ENCODE measurements at places on chromosomes 12 and 14.

DNA sequence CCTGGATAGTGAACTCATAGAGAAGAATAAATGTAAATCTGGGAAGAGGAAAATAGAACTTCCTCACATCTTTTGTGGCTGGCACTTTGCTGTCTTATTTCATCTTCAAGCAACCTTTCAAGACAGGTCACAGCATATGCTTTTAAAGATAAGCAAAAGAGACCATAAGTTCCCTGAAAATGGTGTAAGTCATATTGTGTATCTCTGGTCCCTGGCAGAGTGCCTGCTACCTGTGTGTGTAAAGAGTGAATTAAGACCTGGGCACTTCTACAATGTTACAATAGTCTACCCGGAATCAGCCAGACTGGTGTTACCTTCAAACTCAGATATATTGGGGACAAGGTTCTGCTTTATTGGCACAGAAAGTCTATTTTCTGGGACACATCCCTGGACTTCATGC lies 168.8 kb downstream of the SLC2A13 start:
- DNase-seq: no peak

- DNase-seq: peak; percentile 54
These were observed 19.2 kb downstream of the PACS2 start for GRCh38 chr14:105333613-105334364.

DNA sequence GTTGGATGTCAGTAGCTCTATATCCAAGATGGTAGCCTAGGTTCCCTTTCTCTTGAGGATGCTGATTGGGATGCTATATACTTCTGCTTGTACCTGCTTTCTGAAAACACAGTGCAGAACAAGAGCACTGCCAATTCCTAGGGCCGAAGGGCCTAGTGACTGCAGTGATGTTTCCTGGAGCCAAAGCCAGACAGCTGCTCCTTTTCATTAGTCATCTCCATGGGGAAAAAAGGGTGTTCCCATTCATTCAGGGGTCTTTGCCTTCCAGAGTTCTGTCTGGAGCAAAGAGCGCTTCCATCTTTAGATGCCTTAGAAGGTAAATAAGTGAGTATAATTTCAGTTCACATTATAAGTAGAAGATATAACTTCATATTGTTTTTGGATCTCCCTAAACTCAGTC lies 85.5 kb downstream of the PTPRB start:
- DNase-seq: no peak

DNA sequence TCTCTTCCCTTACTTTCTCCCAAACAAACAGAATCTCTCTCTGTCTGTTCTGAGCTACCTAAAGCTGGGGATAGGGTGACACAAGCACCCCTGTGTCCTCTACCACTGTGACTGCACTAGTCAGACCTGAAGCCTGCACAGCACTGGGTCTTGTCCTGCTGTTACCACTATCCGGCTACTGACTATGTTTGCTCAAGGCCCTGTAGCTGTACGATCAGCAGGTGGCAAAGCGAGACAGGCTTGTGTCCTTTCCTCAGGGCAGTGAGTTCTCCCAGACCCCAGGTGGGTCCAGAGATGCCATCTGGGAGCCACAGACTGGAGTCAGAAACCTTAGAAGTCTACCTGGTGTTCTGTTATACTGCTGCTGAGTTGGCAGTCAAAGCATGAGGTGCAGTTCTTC lies 116.4 kb downstream of the NUBPL start:
- no peak for DNase-seq

GRCh38 chr12:128675576-128675975 lies 148.2 kb downstream of the SLC15A4 start:
- DNase-seq: no peak

DNA sequence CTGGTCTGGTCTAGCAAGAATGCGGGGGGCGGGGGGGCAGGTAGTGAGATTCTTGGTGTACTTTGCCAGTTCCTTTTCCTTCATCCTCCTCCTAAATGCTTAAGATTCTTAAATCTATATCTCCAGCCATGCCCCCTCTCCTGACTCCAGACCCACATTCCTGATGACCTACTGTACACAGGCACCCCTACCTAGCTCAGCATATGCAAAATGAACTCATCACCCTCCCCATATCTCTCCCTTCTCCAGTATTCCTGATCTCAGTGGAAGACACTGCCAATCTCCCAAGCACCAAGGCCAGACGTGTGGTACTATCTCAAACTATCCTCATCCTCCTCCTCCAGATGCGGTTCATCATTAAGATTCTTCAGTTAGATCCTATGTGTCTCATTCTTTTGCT lies 215.8 kb downstream of the SPTSSA start:
- no peak for DNase-seq

GRCh38 chr12:106205208-106206069 lies 42.4 kb downstream of the CKAP4 start:
- no peak for DNase-seq

DNA sequence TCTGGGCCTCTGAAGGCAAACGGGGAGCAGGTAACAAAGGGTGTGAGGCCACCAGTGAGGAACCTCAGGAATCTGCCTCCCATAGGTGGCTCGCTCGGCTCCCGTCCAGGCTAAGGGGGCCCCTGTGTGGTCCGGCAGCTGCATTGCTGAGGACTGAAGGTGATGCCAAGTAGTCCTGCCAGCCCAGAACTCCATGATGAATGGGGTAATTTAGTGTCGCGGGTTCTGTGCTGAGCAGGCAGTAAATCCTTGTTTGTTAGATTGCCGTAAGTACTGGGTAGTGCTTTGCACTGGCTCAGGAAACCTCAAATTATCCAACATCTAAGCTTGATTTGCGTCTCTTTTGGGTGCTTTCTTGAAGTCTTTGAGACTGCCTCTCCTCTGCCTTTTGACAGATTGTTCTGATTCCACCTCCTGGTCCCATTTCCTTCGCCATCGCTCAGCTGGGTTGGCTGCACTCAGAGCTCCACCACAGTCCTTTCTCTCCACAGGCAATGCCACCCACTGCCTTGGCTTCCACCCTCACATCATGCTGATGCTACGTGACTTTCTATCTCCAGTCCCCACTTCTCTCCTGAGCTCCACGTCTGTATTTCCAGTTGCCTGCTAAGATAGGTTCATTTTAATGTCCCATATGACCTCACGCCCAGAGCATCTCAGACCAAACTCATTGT lies 392.0 kb downstream of the FUT8 start:
- DNase-seq: no peak

- no peak for DNase-seq
These were observed 3.0 kb downstream of the TNFAIP2 start for GRCh38 chr14:103126088-103126872.

GRCh38 chr14:22070119-22070982 lies 396.7 kb upstream of the OR4E1 start:
- DNase-seq: peak; percentile 35

DNA sequence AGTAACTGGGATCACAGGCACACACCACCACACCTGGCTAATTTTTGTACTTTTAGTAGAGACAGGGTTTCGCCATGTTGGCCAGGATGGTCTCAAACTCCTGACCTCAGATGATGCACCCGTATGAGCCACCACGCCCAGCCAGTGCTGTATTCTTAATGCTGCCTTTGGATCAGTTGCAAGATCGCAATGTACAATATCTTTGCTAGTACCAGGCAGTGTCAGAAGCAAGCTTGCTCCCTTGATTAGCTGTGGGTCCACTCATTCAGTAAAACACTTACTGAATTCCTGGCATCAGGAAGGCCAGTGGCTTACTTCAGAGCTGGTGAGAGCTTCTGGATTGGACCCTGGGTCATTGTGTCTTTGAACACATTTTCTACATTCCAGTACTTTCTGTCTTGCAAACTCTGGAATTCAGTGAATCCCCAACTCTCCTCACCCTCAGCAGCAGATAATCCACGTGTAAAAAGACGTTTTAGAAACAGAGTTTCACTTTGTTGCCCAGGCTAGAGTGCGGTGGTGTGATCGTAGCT lies 1183.7 kb downstream of the AACS start:
- no peak for DNase-seq

DNA sequence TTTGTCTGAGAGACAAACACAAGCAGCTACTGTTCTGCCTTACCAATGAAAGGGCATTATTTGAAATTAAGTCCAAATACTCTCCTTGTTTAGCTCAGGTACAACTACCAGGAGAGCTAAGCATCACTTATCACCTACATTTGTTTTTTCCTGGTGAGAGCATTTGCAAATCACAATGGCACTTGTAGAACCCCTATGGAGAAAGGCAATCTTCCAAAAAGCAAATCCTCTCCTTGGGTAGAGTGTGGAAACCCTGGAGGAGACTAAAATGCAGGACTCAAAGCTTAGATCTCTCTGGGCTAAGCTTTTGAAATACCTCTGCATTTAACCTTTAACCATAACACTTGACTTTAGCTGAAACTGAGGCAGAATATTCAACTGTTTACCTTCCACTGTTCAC lies 20.8 kb downstream of the GTSF1 start:
- DNase-seq: no peak

- no peak for DNase-seq
These were observed 348 bp upstream of the SSTR1 start for GRCh38 chr14:38207377-38207735.

- no peak for DNase-seq
These were observed 5.2 kb downstream of the GPR132 start for GRCh38 chr14:105059925-105060565.

GRCh38 chr12:110742718-110743570 lies at the start of gene PPP1CC:
TSS of gene PPP1CC (minus strand) at chr12:110742891. CDS start at chr12:110742707, 184 bp downstream.
- DNase-seq: peak; percentile 96

DNA sequence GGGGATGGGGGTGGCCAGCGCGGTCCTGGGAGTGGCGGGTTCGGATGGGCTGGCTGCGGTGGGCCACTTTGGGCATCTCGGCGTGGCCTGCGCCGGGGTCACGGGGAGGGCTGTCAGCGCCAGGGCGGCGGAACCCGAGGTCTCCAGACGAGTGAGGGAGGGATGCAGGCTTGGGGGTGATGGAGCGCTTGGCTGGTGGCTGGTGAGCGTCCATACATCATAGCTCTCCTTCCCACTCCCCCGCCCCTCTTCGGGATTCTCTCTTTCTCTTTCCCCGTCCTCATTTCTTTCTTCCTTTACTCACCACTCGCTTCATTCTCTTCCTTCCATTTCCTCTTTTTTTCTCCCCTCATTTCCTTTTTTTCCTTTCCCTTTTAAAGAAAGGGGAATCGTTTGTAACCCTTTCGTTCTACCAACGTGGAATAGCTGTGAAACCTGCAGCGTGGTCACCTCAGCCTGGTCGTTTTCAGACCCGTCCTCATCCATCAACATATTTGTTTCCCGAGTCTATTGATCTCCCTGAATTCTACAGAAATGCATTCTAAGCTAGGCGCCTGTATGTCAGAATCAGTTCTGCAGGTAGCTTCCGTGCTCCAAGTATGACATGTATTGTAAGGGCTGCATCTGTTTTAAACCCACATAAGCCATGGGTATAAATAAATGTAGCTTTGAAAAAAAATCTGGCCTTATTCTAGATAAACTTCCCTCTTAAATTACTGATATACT lies 260.3 kb upstream of the E2F7 start:
- peak; percentile 39 for DNase-seq

DNA sequence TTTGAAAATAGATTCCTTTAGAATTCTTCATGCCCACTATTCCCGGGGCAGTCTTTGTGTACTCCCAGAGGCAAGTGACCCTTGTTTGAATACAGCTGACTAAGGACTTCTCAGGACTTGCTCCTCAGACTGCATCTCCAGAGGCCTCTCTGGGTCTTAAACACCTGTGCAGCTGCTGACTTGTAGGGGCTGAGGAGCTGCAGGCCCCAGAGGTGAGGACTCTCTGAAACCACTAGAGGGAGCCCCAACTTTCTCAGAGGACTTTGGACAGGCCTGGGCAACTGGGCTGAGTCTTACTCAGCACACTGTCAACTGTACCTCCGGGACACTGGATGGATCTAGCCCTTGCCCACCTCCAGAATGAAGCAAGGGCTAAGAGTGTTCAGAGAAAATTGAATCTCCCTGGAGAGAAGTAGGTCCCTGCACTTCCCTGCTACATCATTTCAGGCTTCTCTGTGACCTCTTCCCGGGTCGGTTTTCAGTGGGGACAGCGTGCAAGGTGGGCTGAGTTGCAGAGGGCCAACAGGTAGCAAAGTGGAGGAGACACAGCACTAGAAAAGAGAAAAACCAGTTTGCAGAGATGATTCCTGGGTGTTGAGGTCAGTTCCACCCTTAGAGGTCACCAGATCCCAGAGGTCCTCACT lies 164.6 kb downstream of the TMEM117 start:
- DNase-seq: no peak

GRCh38 chr14:91837076-91837475 lies 30.3 kb downstream of the TC2N start:
- no peak for DNase-seq

- DNase-seq: no peak
These were observed 26.7 kb upstream of the G2E3 start for GRCh38 chr14:30532264-30532663.

GRCh38 chr12:24533716-24534352 lies 415.1 kb downstream of the BCAT1 start:
- no peak for DNase-seq
